ENCODE measurements at places on chromosomes 2 and 18.

DNA sequence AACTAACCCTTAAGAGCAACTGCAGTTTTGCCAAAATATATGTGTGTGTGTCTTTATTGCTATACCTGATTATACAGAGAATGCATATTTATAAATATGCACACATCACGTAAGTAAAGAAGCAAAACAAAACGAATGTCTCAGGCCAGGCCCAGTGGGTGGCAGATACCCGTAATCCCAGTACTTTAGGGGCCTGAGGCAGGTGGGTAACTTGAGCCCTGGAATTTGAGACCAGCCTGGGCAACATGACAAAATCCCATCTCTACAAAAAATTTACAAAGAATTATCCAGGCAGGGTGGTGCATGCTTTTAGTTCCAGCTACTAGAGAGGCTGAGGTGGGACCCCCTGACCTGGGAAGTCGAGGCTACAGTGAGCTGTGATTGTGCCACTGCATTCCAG lies 745.3 kb downstream of the SATB2 start:
- no peak for DNase-seq

DNA sequence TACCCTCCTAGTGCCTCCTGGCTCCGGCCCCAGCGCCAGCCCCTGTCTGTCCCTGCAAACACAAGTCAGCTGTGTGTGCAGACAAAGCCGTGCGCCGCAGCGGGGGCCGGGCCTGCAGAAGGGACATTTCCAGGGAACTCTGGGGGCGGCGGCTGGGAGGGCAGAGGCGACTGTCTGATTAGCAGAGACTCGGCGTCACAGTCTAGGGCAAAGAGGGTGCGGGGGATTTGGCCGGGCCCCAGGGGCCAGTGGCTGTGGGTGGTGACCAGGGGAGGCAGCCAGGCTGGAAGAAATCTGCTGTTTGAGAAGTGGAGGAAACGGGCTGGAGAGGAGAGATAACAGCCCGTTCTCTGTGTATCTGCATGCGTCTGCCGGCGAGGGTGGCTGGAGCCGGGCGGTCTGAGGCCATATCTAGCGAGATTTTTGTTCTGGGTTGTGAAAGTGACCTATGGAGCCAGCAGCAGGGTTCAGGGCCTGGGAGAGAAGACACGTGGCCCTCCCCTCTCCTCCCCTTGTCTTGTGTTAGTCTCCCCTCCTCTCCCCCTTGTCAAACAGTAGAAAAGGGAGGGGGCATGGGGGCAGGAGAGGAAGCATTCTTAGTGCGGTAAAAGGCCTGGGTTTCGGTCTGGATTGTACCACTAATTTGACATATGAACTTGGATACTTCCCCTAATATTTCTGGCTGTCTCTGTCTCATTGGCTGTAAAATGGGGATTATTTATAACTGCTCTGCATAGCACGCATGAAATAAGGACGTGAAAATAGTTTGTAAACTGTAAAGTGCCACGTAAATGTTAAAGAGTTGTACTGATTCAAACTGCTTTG lies 169.4 kb downstream of the SMAD7 start:
- DNase-seq: peak; percentile 65

GRCh38 chr18:77001041-77001440 lies 131.5 kb downstream of the MBP start:
- no peak for DNase-seq

- peak; percentile 53 for DNase-seq
These were observed 81.8 kb downstream of the INO80D start for GRCh38 chr2:206004004-206004693.

DNA sequence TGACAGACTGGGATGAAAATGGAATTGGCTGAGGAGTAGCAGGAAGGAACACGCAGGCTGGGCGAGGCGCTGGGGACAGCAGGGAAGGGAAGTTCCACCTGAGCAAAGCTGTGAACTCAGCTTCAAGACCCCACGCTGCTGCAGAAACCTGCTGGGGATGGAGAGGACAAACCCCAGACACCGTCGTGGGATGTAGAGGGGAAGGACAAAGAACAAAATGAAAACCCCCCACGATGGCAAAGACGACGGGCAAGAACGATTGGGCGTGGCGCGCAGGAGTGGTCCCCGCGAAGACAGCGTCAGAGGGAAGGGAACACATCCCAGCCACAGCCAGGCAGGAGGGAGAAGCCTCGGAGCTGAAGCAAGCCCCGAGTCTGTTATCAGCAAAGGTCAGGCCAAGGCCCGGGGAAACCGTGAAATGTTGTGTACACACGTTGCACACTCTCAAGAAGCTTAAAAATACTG lies 222.9 kb downstream of the NDUFA10 start:
- no peak for DNase-seq

GRCh38 chr2:239724194-239724849 lies 300.8 kb downstream of the NDUFA10 start:
- DNase-seq: no peak

DNA sequence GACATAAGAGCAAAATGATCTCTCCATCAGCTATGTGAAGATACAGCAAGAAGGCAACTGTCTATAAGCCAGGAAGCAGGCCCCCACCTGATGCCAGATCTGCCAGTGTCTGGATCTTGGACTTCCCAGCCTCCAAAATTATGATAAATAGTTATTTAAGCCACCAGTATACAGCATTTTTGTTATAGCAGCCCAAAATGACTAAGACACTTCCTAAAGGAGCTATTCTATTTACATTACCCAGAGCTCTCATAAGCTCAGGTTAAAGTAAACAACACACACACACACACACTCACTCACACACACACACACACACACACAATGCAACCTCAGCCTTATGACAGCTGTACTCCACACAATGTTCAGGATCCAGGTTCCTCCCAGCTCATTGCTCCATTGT lies 5.7 kb upstream of the YPEL5 start:
- DNase-seq: no peak

DNA sequence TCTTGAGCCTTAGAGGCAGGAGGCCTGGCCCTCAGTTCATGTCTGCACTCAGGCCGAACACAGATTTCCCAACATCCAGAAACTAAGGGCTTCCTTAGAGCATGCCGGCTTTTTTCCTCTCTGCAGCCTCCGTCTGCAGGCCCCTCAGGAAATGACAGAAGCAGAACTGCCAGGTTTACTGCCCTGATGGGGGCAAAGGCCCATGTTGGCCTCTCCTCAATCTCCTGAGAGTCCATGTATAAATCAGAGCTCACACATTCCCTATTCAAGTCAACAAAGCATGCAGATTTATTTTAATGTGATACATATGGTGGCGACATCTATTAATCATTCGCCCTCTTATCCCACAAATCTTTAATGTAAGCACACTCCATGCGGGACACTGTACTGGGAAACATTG lies 475.6 kb upstream of the HS6ST1 start:
- DNase-seq: no peak

GRCh38 chr2:40332191-40332826 lies 119.6 kb downstream of the SLC8A1 start:
- DNase-seq: no peak
